ENCODE measurements at places on chromosomes 12 and 14. TPM values are rescaled to one million over a fixed set of nuclear protein-coding genes. Genes with fewer than 3 reads are reported as not detected.

- DNase-seq: no peak
Measured at GRCh38 chr14:54440476-54440872, 700 bp downstream of the CNIH1 start.

- DNase-seq: no peak
Measured at GRCh38 chr12:71536939-71537622, 97.5 kb downstream of the LGR5 start.

Gene BHLHE41
- total RNA-seq: 0.98 TPM

Gene KRT7
- 23.1 TPM for total RNA-seq

Gene BCL11B
- total RNA-seq: not detected

Gene CCT2
- 348 TPM for total RNA-seq

- DNase-seq: no peak
Measured at GRCh38 chr12:96241846-96242256, 47.7 kb downstream of the ELK3 start.

Gene ANKRD33
- not detected for total RNA-seq

Gene IL31
- not detected for total RNA-seq

Gene KLRF1
- not detected for total RNA-seq

DNA sequence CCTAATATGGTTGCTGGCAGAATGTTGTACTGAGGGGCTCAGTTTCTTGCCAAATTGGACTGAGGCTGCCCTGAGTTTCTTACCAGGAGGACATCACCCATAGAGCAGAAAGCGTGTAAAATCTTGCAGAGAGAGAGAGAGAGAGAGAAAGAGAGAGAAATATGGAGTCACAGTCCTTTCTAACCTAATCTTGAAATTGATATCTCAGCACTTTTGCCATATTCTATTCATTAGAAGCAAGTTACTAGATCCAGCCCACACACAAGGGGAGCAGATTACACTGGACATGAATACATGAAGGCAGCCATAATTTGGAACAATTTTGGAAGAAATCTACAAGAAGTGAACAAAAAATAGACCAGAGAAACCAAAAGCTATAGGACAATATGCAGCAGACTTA, 4.1 kb upstream of the CD163L1 start:
- DNase-seq: no peak

- DNase-seq: no peak
Measured at GRCh38 chr12:111822886-111823285, 19.1 kb upstream of the MAPKAPK5 start.

- no peak for DNase-seq
Measured at GRCh38 chr12:6033546-6033945, 88.5 kb upstream of the ANO2 start.

- no peak for DNase-seq
Measured at GRCh38 chr12:81021131-81021748, 56.6 kb upstream of the ACSS3 start.

DNA sequence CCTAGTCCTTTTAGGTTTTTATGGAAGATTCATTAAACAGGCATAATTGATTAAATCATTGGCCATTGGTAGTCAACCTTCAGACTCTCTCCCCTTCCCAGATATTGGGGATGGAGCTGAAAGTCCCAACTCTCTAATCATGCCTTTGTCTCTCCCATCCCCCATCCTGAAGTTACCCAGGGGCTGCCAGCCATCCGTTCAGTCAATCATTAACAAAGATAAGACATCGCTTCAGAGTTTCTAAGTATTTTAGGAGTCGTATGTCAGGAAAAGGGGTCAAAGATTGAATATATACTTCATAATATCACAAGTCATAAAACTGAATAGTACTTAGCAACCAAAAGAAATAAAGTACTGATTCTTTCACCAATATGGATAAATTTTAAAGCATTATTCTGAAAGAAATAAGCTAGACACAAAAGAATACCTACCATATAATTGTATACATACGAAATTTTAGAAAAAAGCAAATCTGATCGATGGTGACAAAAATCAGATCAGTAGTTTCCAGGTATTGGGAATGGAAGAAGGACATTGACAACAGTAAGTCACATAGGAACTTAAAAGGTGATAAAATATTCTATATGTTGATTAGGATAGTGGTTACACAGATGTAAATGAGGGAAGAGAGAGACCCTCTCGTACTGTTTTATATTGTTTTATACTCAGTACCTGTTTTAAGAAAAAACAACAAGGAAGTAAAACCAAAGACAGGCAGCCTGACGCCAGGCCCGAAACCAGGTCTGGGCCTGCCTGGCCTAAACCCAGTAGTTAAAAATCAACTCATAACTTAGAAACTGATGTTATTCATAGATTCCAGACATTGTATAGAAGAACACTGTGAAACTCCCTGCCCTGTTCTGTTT, 414.4 kb downstream of the DAD1 start:
- no peak for DNase-seq

Gene COX8C
- not detected for total RNA-seq

- no peak for DNase-seq
Measured at GRCh38 chr12:98727196-98727595, 82.1 kb downstream of the APAF1 start.

Gene SEL1L
- 82.9 TPM for total RNA-seq

DNA sequence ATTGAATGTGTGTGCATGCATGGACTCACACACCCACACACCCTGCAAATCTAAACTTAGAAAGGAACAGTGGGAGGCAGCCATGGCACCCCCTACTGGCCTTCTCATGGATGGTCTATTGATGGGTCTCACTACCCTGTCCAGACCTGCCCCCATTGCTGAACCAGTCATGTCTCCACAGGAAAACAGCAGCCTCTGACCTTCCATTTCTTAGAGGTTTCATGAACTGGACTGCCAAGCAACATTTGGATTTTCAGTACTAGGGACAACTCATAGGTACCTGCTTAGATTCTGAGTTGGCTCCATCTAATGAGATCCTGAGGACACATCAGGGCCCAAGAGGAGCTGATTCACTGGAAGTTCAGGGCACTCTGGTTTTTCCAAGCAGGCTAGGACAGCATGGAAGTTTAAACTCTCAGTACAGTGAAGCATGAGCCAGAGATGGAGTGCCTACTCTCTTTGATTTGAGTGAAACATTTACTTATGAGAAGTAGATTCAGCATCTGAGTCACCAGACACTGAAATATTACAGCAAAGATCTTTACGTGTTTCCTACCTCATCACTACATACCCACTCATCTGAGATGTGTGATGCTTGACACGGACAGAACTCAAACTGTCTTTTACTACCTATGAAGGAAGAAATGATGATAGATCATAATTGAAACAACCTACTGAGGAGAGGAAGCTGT, 98.9 kb upstream of the PLEKHG7 start:
- no peak for DNase-seq

Gene C12orf54
- not detected for total RNA-seq

Gene SELPLG
- not detected for total RNA-seq

DNA sequence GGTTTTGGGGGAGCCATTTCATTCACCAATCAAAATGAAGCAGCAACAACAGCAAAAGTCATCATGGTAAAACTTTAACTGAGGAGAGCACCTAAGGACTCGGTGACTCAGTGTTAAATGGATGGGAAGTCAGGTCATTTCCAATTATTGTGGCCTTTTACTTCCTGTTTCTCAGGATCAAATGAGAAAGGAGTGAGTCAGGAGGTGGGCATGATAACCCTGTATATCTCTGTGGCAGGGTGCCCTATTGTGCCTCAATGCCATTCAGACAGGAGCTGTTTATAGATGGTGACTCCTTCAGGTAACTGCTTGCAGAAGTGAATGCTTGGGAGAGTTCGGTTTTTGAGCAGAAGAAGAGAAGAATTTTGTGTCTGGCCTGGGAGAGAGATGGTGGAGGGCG, 135.5 kb upstream of the CPM start:
- DNase-seq: no peak

- DNase-seq: no peak
Measured at GRCh38 chr14:35340616-35341453, 48.7 kb downstream of the PSMA6 start.

Gene WIF1
- not detected for total RNA-seq

GRCh38 chr12:54958048-54958658, 26.4 kb downstream of the TESPA1 start:
- DNase-seq: peak; percentile 69

- DNase-seq: no peak
Measured at GRCh38 chr14:83356080-83356479, 1822.4 kb upstream of the SEL1L start.

Gene PDE3A
- total RNA-seq: 68.2 TPM

DNA sequence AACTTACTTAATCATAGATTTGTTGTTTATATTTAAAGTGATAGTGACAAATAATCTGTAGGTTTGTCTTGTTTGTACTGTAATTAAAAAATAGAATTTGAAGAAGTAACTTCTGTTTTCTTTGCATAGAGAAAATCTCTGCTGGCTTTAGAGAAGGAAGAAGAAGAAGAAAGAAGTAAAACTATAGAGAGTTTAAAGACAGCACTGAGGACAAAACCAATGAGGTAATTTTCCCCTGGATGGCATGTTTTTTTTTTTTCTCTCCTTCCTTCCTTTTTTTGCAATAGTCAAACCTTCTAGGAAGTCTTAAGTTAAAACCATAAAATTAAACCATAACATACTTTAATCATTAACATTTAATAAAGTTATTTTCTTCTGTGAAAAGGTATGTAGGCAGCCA, 131.9 kb downstream of the DAAM1 start:
- no peak for DNase-seq

GRCh38 chr12:108324351-108325017, 14.6 kb downstream of the CMKLR1 start:
- no peak for DNase-seq

Gene WDHD1
- 13.6 TPM for total RNA-seq

DNA sequence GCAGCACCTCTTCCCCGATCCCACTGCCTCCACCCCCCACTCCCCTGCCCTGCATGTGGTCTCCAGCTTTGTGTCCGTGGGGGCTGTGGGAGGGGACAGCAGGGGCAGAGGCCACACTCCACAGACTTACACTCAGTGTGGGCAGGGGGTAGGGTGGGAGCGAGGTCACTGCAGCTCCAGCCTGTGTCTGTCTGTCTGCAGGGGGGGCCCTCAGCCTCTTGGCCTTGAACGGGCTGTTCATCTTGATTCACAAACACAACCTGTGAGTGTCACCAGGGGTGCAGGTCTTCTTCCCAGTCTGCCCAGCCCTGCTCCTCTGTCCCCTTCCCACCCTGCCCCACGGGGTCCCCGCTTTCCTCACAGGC, 6.5 kb downstream of the NOC4L start:
- DNase-seq: no peak

Gene OTUB2
- 0.74 TPM for total RNA-seq

DNA sequence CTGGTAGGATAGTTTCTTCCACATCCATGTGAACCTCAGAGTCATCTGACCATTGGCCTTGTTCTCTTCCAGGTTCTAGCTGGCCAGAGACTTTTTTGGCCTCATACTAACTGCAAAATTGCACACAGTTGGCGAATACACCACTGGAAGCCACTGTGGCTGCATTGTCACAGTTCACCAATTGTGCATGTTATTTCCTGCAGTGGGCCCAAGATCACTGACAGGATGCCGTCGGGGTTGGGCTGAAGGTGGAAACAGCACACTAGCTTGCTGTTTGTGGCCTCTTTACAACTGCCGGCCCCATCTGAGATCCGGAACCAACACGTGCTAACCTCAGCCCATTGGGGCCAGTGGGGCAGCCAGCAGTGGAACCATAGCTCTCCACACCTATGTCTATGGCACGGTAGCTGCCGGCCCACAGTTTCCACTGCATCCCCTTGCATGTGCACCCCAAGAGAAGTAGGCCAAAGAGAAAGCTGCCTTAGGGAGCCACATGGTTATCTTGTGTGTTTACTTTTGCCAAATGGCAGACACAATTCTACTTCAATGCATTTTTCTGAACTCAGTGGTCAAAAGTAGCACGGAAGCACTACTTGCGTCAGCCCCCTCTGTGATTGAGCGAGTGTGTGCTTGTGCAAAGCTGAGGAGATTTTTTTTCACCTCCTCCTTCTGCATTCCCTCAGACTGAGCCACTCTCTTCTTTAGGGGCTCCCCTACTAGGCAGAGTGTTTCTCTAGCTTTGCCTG, 464.0 kb downstream of the RAD51B start:
- DNase-seq: no peak

DNA sequence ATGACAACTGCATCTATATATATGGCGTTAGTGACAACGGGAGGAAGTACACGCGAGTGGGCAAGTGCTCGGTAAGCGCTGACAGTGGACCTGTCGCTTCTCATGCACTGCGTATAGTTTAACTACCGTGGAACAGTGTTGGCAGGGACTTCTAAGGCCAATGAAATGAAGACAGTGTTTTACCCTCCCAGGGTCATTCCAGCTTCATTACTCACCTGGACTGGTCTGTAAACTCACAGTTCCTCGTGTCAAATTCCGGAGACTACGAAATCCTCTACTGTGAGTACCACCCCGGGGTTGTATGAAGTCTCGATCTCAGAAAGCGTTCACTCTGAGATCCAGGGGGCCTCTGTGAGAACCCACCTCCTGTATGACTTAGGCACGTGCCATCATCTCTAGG, 129.2 kb upstream of the EVL start:
- no peak for DNase-seq

Gene WSCD2
- total RNA-seq: not detected

Gene CLEC6A
- total RNA-seq: not detected

Gene CLEC7A
- not detected for total RNA-seq

Gene C1S
- total RNA-seq: 21.9 TPM
